ENCODE measurements at places on chromosomes 12 and 14.
A peak's percentile ranks its signal among the peaks of the same experiment; 100 is the strongest.

- DNase-seq = no peak
These were observed 53.8 kb downstream of the SDR9C7 start for GRCh38 chr12:56880125-56880992.

DNA sequence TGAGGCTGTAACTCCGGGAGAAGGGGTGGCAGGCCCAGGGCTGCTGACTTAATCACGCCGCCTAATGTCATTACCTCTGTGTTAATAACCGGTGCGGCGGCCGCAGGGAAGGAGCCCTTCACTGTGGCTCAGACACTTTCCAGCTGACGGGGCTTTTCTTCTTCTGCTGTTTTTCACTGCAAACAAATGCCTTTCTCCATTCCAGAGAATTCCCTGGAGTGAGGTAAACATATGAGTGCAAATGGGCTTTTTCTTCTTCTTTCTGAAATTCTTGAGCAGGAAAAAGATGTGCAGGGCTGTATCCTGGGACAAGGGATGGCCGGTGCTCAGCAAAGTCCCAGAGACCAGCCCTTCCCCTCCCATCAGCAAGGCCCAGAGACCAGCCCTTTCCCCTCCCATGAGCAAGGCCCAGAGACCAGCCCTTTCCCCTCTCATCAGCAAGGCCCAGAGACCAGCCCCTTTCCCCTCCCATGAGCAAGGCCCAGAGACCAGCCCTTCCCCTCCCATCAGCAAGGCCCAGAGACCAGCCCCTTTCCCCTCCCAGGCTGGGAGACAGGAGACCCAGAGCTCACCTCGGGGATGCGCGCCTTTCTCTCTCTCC lies 33.4 kb upstream of the FAM181A start:
- DNase-seq = no peak

- DNase-seq = no peak
These were observed 4.6 kb downstream of the SSH1 start for GRCh38 chr12:108852674-108853309.

DNA sequence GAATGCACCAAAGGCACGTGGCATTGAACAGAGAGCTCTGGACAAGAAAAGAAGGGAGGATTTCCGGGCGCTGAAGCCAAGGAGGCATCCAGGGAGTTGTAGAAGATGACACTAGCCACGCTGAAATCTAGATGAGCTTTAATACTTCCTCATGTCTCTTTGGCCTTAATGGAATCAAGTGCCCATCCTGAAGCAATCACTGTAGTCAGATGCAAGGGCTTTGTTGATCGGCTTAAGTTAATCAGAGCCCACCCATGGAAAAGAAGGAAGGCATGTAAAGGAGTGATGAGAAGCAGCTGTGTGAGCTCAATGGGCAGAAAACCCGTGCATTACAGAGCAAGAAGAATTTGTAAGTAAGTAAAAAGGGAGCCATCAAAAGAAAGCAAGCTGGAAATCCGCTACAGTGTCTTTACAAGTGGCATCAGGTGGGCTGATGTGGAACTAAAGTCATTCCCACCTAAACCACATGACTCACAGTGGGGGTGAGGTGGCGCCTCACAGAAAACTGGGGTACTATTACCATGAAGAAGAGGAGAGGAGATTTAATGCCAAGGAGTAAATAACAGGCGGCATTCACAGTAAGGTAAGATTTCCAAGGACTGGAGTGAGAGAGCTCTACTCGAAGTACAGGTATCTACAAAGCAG lies 48.4 kb downstream of the NDUFA12 start:
- no peak for DNase-seq

- no peak for DNase-seq
These were observed 15.2 kb downstream of the SERPINA12 start for GRCh38 chr14:94494085-94494484.

DNA sequence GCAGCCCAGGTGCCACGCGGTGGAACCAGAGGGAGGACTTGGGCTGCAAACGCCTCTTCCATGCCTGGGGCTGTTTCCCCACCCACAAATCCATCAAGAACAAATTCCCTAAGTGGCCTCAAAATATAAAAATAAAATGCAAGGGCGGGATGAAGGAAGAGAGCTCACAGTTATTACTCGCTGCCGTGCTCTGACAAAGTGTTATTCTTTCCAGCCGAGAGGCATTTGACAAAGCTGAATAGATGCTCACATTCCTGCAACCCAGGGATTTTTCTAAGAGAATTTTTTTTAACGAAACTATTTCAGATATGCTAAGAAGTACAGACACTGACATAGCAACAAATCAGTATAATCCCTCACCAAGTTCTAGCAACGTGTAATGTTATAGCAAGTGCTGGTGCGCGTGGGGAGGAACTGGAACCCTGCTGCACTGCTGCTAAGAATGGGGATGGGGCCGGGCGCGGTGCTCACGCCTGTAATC lies 70.7 kb downstream of the SCARB1 start:
- no peak for DNase-seq

- DNase-seq = peak; percentile 18
These were observed 147.6 kb downstream of the CHST11 start for GRCh38 chr12:104604070-104604994.

GRCh38 chr14:24678801-24679247 lies 44.8 kb upstream of the GZMB start:
- DNase-seq = peak; percentile 67

- no peak for DNase-seq
These were observed 266.3 kb downstream of the GLT1D1 start for GRCh38 chr12:129119537-129119936.

GRCh38 chr12:124774054-124774461 lies 89.6 kb downstream of the SCARB1 start:
- no peak for DNase-seq

DNA sequence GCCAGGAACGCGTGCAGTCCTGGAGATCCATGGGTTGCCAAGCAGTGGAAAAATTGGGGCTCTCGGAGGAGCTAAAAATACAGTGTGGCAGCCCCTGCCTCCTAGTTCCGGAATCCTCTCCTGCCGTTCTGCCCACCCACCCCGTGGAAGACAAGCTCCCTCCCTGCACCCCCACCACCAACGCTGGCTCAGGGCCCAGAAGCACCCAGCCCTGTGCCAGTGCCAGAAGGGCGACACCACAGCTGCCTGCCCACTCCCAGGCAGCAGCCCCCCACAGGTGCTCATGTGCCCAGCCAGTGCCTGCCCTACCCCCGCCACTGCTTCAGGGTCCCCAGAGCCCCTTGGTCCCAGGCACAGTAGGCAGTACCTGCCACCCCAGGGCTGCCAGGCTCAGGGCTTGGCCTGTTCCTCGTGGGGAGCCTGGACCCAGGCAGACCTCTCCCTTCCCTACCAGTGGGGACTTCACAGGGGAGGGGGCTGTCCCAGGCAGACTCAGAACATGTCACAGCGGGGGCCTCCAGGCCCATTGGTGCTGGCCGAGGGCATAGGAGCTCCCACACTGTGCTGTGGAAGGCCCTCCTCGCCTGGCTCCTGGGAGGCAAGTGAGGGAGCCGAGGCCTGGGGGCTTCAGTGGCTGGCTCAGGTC lies 7.4 kb downstream of the INF2 start:
- DNase-seq = no peak

DNA sequence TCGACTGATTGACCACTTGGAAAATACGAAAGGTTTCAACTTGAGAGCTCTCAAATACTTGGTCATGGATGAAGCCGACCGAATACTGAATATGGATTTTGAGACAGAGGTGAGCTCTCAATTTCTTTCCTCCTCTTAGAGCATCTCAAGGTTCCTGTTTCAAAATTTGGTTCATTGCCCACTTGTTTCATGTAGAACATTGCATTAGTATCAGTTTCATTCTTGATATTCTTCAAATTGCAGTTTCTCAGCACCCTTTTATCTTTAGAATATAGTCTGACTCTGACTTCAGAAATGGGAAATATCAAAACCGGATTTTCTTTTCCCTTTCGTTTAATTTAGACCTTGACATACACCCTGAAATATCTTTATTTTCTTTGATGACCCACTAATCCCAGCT lies 8.8 kb downstream of the DDX47 start:
- DNase-seq = no peak

GRCh38 chr12:108933949-108934348 lies 54.1 kb downstream of the DAO start:
- DNase-seq = no peak

- DNase-seq = no peak
These were observed 12.8 kb downstream of the BDKRB2 start for GRCh38 chr14:96217376-96217913.

DNA sequence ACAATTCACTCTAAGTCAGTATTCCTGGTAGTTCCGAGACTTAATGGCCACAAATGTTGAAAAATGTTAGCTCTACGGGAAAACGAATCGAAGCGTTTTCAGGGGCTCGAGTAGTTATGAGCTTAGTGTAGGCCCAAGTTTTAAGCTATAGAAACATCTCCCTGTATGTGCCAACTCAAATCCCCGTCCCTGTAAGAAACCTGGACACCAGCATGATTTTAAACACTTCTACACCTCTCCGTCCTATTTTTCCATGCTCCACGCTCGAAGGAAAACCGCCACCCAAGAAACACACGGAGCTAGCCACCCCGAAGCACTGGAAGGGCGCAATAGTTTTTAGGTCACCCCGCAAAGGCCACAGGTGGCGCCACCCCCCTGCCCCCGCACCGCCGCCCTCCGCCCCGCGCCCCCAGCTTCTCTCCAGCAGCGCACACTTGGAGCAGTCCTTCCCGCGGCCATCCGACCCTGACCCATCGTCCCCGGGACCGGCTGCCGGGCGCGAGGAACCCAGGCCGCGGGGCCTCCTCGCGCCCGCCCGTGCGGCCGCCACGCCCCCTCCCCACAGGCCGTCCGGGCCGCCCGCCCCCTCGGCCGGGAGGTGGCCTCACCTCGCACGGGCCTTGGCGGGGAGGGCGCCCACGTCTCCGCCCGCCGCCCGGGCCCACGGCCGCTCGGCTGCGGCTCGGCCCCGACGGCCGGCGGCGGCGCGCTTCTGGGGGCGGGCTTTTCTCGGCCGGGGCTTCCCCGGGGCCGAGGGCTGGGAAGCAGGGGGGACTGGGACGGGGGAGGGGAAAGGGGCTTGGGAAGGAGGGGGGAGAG lies 522 bp downstream of the R3HDM2 start:
- DNase-seq = no peak

DNA sequence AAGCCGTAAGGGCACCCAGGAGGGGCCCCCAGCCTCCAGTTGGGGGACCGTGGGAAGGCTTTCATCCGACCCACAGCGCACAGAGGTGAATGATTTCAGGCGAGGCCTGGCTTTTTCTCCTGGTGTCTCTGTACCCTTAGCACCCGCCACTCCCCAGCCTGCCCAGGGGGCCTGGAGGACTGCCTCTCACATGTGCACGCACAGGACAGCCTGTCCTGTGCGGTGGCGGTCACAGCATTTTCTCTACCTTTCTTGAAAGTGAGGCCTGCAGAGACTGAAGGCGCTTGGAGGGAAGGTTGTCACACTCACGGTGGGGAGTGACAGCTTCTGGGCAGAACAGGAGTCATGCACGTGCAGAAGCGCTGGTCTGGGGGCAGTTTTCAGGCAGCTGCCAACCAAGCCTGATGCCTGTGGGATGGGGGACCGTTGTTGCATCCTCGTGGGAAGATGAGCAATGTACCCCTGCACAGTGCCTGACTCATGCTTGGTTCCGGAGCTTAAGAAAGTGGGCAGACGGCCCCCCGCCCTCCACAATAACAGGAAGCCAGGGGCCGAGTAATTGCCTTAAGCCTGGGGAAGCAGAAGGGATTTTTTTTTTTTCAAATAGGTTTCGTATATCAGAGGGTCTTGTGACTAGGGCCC lies 148.1 kb downstream of the TSPAN9 start:
- no peak for DNase-seq

- no peak for DNase-seq
These were observed 197.7 kb downstream of the CPNE8 start for GRCh38 chr12:38707648-38708047.

- no peak for DNase-seq
These were observed 232.5 kb downstream of the BCL11B start for GRCh38 chr14:99039331-99040041.

- DNase-seq = no peak
These were observed 24.6 kb downstream of the PLEKHG3 start for GRCh38 chr14:64728856-64729255.

DNA sequence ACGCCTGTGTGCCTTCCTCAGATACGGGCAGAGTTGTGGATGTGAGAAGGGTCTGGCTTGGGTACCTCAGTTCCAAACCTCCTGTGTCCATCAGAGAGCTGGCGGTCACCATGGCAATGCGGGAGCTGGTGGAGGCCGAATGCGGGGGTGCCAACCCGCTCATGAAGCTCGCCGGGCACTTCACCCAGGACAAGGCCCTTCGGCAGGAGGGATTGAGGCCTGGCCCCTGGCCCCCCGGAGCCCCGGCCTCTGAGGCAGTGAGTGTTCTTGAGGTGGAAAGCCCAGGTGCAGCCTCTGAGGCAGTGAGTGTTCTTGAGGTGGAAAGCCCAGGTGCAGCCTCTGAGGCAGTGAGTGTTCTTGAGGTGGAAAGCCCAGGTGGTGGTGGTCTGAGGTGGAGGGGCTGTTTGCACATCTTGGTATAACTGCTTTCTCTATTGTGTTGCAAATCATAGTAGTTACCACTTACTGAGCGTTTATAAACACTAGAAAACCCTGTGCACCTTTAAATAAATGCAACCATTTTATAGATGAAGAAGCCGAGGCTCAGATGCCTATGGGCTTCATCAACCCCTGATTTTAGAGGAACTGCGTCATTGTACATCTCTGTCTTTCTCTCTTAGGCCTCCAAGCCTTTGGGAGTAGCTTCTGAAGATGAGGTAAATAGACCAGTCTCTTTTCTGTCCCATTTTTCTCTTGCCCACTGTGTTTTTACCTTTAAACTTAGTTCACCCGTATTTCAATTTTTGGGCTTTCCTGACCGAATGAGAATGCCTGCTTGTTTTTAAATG lies 976 bp downstream of the PEX5 start:
- no peak for DNase-seq

- DNase-seq = no peak
These were observed 109.7 kb downstream of the GPATCH2L start for GRCh38 chr14:76261371-76261811.

DNA sequence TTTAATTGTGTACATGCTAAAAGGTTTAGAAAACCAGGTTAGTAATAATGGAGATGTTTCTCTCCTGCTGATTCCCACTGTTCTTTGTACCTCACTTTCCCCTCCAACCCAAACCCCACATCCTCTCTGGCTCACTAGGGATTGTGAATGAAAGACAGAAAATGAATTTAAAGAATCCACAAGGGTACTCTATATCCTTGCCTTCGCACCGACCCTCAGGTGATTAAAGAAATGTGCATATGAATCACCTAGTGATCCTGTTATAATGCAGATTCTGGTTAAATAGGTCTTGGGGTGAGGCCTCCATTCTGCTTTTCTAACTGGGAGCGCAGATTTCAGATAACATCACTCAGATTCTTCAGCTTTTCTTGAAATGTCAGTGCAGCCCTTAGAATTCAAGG lies 84.3 kb upstream of the OTX2 start:
- no peak for DNase-seq

DNA sequence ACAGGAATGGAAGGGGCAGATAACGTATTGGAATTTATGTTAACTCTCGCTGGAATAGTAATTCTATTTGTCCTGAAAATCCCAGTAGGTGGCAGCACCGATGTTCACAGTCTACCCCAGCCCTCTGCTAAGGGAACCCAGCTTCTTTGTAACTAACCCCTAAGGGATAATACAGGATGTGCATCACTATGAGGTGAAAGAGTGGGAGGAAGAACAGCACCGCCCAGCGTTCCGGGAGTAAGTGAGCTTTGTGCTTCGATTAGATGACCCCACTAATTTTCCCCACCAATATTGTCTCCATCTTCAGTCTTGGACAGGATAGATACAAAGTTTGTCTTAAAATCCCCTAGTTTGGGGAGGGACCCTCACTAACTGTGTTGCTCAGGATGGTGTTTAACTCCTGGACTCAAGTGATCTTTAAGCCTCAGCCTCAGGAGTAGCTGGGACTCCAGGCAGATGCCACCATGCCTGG lies 2.7 kb downstream of the SLC2A3 start:
- DNase-seq = peak; percentile 58
